Upper lobe of left lung (tissue), 6 donors: ENCODE measurements at places on chromosomes 2 and 18.

- no peak for DNase-seq
Measured at GRCh38 chr18:68925268-68925667, 127.4 kb downstream of the CCDC102B start.

DNA sequence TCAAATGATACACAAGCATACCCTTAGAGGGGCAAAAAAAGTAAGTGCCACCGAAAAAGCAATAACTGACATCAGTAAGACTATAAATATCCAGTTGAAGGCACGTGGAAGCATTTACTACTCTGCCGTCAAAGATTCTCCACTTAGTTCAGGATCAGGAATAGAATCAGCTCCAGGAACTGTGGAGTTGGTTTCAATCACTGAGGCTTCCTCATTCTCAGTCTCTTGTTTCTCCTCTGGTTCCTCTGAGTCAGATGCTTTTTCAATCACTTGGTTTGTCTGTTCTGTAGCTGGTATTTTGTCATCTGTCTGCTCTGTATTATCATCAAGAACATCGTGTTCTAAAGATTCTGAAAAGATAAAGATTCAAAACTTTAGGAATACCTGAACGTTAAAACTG lies 72.2 kb downstream of the LNPK start:
- no peak for DNase-seq

DNA sequence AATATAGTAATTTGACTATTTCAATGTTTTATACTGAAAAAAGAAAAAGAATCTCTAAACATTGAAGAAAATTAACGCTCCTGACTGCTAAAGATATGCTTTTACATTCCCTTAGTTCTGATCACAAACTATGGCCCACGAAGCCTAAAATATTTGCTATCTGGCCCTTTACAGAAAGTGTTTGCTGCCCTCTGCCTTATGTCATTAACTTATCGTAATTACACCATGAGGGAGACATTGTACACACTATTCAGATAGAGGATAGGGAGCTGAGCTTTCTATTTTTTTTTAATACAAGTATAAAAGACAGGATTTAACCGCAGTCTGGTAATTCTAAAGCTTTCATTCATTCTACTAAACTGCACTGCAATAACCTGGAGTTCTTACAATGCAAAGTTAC lies 393.1 kb upstream of the DCC start:
- DNase-seq = no peak

- no peak for DNase-seq
Measured at GRCh38 chr18:31631526-31631925, 39.8 kb downstream of the TTR start.

GRCh38 chr2:223042704-223043118 lies 9.3 kb upstream of the KCNE4 start:
- DNase-seq = no peak

DNA sequence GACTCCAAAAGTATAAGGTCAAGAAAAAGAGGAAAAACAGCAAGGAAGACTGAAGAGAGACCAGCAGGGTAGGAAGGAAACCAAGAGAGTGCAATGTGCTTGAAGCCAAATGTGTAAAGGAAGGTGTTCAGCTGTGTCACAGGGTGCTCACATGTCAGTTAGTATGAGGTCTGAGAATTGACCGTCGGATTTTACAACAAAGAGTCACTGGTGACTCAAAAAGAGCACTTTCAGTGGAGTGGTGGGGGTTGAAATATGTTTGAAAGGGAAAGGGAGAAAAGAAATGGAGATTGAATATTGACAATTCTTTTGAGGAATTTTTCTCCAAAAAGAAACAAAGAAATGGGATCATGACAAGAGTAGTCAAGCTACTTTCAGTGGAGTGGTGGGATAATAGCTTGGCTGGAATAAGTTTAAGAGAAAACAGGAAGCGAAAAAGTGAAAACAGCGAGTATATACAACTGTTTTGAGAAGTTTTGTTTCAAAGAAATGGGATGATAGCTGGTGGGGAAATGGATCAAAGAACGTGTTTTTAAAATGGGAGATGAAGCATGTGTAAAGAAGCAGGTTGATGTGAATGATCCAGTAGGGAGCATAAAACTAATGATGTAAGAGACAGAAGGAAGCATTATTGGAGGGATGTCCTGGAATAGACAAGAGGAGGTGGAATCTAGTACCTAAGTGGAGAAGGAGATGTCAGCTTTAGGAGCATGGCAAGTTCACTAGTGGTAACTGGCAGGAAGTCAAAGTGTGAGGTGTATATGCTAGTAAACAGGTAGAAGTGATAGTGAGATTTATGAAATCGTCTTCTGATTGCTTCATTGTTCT lies 3.6 kb upstream of the TSPYL6 start:
- no peak for DNase-seq
